ENCODE measurements at places on chromosomes 7 and 10.

DNA sequence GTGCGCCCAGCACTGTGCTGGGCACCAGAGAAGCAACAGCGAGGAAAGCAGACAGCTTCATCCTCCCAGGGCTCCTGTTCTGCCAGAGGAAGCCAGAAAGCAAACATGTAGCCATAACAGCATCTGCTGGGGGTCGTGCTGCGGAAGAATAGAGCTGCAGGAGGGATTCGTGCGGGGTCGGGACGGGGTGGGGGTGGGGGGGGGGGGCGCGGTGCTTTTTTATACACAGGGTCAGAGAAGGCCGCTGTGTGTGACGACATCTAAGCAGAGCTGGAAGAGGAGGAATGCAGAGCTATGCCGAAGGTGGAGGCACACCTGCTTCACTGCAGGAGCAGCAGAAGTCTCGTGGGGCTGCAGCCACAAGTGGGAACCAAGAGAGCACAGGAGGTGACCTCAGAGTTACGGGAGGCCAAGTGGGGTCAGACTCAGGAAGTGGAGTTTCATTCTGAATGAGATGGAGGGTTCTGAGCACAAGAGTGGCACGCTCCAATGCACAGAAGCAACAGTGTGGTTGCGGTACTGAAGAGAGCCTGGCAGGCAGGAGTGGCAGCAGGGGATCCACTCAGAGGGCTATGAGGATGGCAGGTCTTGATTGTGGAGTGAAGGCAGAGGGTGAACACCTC, 11.1 kb downstream of the PKD1L1 start:
- no peak for DNase-seq

DNA sequence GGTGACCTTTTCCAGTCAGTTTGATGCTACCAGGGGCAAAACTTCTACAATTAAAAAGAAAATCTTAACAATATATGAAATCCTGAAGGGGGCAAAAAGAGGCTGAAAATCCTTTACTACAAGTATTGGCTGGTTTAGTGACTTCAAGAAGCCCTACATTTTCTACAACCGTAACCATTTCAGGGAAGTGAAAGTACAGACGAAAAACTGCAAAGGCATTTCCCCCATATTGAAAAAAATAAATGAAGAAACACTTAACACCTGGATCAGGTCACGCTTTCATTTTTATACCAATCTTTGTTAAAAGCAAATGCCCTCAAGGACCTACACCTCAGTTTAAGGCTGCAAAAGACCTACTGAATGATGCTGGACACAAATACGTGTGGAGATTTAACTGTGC, 38.6 kb downstream of the IL6 start:
- no peak for DNase-seq

DNA sequence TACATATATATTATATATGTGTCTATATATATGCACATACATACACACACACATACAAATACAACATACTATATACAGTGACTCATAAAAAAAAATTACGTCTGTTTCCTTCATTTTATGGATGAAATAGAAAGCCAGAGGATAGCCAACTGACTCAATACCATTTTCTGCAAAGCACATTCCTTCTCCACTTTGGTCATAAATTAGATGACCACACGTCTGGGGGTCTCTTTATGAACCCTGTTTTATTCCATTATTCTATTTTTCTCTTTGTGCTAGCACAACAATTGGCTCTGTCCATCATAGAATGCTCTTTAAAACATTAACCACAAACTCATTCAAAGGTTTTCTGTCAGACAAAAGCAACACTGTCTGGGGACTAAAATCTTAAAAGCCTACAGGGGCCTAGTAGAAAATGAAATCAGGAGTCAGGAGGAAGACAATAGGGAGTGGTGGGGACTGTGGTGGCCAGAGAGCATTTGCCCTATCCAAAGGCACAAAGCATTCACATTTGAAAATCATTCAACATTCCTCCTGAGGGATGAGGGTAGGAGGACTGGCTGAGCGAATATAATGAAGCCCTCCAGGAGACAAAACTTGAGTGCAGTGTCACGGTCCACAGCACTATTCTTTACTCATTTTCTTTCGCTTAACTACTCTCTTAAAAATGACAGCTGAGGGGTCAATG, 4.3 kb downstream of the CUBN start:
- DNase-seq, result no peak

- no peak for DNase-seq
Observed at GRCh38 chr10:131125511-131126225, 185.9 kb downstream of the TCERG1L start.

GRCh38 chr10:48296576-48297098, 9.8 kb upstream of the MAPK8 start:
- no peak for DNase-seq

- no peak for DNase-seq
Observed at GRCh38 chr10:22026287-22026686, 22.8 kb upstream of the DNAJC1 start.

DNA sequence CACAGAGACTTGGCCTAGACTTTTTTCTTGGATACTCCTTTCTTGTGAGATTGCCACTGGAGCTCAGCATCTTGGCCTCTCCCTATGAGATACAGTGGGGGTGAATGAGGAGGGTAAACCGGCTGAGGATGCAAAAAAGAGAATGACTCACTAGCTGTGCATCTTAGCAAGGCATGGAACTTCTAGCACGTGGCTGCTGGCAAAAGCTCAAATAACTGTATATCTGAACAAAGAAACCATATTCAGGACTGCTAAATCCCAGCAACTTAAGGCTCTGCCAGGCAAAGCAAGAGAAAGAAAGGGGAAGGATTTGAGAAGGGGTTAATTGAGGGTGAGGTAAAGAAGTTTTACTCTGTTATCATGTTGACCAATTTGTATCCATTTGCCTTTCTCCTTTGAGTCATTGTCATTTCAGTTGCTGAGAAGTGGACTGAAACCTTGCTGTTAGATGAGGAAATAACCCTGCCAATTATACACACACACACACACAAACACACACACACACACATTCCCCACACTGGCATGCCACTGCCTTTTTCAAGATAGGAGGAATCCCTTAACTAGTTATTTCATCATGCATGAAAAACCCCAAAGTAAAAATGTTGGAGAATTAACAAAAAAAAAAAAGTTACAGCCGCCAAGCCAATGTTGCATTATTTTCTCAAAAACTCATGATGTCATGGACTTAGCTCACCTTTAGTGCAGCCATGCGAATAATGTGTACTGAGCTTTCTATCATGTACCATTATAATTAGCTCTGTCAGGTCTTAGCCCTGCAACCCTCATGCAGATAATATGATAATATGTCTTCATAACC, 997.3 kb downstream of the LRMDA start:
- DNase-seq, result peak; percentile 78

DNA sequence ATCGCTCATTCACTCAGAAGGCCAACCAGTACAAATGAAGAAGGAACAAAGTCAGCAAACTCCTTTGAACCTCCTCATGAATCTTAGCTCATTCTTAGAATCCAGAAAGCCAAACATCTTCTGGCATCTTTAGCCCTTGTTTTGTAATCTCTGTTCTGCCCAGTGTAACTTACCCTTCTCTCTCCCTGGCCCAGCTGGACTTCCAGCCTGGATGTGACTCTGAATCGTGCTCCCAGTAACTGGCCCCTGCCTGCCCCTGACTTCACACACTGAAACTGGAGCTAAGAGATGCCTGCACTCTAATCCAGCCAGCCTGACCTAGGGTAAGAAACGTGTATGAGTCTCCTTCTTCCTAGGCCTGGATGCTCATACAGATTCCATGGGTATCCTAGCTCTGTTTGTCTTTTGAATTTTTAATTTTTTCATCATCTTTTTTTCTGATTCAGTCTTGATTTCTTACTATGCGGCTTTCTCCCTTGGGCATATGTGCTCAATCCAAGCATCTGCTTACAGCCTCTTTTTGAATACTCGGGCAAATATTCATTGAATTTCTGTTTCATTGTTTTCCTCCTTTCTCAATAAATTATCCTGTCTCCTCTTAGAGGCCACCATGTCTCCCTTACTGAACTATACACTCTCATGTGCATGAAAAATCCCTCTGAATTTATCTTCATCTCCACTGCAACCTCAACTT, 845.6 kb upstream of the AUTS2 start:
- DNase-seq, result no peak

- no peak for DNase-seq
Observed at GRCh38 chr7:32896564-32897347, 5.2 kb upstream of the KBTBD2 start.

- peak; percentile 81 for DNase-seq
Observed at GRCh38 chr7:137873979-137874777, 27.4 kb upstream of the DGKI start.

DNA sequence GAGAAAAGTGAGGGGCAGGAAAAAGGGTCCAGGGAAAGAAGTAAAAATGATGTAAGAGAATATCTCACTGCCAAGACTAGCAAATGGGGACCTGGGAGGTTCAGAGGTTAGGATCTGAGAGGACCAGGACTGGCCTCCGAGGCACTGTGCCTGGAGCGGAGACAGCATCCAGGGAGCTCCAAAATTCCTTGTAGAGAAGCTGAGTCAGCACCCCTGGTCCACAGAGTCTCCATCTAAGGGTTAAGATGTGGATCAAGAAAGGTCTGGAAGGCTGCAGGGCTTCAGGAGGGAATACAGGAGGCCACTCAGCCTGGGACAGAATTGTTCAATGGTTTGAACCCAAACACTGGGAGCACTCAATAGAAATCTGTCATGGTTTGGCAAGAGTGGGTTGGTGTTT, 30.6 kb downstream of the ZNF503 start:
- DNase-seq, result no peak

GRCh38 chr10:27464993-27465392, 39.1 kb upstream of the RAB18 start:
- DNase-seq, result no peak

- no peak for DNase-seq
Observed at GRCh38 chr7:140393756-140394306, 4.5 kb downstream of the SLC37A3 start.

GRCh38 chr7:116582806-116583444, 58.1 kb downstream of the CAV1 start:
- peak; percentile 45 for DNase-seq

- no peak for DNase-seq
Observed at GRCh38 chr10:6240254-6240653, 37.5 kb downstream of the PFKFB3 start.

GRCh38 chr10:111785921-111786320, 397.6 kb downstream of the GPAM start:
- no peak for DNase-seq

- DNase-seq, result no peak
Observed at GRCh38 chr10:97498841-97499560, at the start of gene UBTD1. UBTD1 (plus strand) TSS chr10:97498924; CDS start chr10:97499204, 280 bp downstream.

DNA sequence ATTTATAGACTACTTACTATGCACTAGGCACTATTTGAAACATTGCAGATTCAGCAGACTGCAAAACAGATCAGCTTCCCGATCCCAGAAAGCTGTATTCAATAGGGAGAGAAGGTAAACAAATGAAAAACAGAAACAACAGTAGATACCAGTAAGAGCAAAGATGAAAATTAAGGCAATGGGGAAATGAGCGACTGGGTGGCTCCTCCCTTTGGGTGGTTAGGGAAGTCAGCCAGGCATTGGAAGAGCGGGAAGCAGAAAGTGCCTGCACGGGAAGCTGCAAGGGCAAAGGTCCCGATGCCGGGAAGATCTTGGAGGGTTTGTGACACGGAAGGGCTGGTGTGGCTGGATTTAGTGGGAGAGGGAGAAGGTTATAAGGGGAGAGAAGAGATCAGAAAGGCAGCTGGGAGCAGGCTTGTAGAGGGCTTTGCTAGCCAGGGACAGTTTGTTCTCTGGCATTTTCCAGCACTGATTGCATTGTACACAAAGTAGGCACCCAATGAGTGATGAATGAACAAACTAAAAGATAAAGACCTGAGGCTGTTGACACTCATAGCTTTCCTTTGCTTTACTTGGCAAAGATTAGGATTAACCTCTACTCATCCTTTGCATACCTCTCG, 67.8 kb downstream of the NAMPT start:
- DNase-seq, result peak; percentile 84

DNA sequence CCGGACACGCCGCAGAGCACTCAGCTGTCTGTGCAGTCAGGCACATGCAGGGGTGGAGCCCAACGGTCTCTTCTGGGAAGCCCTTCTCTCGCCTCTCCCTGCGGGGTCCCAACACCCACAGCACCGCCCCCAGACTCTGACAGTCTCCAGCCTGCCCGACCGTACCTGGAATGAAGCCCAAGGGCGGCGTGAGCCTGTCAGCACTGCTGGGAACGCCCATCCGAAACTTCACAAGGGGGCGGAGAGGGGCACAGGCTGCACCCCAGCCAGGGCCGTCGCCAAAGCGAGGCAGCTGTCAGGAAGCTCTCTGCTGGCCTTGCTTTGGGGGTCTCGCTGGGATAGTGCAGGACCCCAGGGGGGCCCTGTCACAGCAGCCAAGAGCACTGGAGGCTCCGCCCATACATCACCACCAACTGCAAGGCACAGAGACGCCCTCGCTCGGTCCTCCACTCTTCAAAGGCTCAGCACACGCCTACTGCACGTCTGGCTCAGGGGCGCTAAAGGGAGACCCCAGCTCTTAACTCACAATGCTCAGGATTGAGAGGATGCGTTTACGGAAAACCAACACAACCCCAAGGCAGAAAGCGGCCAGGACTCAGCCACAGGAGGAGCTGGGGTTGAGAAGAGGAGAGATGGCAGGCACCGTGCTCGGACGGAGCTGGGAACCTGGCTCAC, 30.9 kb downstream of the MAD1L1 start:
- no peak for DNase-seq

GRCh38 chr10:8577686-8578085, 523.2 kb downstream of the GATA3 start:
- no peak for DNase-seq

- no peak for DNase-seq
Observed at GRCh38 chr10:124560377-124561105, 98.9 kb downstream of the LHPP start.

DNA sequence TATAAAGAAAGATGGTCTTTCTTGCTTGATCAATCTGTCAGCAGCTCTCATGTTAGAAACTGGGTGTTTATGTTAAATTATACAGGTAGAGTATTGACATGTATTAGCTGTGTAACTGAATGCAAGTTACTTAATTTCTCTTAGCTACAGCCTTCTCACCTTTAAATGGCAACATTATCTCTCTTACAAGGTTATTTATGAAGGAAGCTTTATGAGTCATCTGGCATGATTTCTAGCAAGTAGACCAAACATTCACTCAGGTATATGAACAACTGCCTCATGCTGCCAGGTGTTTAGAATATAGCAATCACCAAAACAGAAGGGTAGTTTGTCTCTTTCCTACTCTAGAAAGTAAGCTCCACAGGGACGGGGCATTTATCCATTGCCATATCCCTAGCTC, 8.5 kb downstream of the ARL4A start:
- DNase-seq, result no peak

DNA sequence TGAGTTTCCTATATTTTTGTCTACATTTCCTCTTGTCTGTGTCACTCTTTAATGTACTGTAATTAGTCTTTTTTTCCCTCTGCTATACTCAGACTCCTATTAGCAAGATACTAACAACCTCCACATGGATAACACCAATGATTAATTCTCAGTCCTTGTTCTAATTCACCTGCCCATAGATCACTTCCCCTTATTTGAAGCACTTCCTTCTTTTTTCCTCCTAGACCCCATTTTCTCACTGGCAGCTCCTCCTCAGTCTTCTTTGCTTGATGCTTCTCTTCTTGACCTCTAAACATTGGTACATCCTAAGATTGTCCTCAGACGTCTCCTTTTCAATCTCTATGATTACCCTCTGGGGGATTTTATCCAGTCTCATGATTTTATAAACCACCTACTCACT, 98.2 kb upstream of the IMMP2L start:
- no peak for DNase-seq

GRCh38 chr10:122521011-122521410, 39.5 kb upstream of the DMBT1 start:
- no peak for DNase-seq

Data from ACHN (cell line).